ENCODE measurements at places on chromosomes 12 and 14.

GRCh38 chr12:32679091-32679919 is at the start of gene DNM1L:
Gene DNM1L, plus strand, starts transcription at chr12:32679301. Its CDS starts 63 bp downstream, at chr12:32679364.
- peak; percentile 98 for DNase-seq

GRCh38 chr12:60836651-60837050 is 1240.8 kb downstream of the SLC16A7 start:
- DNase-seq = no peak

- DNase-seq = no peak
Observed at GRCh38 chr14:79791055-79791732, 420.1 kb downstream of the DIO2 start.

DNA sequence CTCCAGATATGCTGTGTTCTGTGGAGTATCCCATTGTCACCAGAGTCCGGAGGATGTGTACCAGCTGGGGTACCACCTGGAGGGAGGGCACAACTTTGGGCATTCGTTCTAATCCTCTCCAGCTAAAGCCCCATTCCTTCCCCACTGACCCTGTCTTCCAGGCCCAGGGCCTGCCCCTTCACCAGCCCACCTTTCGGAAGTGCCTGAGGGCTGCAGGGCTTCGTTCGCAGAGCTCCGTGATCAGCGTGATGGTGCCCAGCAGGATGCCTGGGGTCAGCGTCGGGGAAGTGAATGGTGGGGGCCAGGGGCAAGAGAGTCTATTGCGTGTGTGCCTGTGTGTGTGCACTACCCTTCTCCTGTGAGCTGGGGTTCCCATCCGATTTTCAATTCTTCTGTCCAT is 2.0 kb downstream of the AP1G2 start:
- no peak for DNase-seq

DNA sequence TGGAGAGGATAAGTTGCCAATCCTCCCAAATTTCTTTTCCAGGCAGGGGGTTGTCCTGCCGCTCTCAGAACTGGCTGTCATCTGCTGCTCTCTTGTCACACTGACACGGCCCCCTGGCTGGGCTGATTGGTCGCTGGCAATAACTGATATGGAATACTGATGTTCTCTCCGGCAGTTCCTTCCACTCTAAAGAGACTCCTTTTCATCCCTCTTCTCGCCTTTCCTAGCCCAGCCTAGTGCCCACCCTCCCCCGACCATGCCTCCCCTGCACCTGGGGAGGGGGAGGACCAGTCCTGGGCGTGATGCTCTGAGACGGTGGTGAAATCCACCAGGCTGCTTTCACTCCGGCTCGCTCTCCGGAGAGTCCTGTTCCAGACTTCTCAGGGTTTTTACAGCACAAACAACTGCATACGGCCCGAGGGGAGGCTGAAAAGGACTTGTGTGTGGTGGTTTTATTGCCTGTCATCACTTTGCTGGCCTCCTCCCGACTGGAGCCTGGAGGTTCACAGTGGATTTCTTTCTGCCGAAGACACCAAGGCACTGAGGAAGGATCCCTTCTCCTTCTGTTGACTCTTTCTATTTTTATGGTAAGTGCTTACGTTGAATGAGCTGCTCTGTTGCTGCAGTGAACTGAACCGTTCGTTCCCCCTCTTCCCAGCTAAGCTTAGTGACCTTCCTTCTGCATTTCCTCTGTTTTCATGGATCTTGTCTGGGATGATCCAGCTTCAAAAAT is at the start of gene ANO4:
TSS of gene ANO4 (plus strand) at position 336 of the 733 bp plus-strand sequence. CDS start 107,010 bp downstream, outside the sequence.
- peak; percentile 18 for DNase-seq

- DNase-seq = peak; percentile 52
Observed at GRCh38 chr12:100926669-100927248, 132.2 kb downstream of the ANO4 start.

- no peak for DNase-seq
Observed at GRCh38 chr14:106442857-106443256, 916.5 kb downstream of the TMEM121 start.

DNA sequence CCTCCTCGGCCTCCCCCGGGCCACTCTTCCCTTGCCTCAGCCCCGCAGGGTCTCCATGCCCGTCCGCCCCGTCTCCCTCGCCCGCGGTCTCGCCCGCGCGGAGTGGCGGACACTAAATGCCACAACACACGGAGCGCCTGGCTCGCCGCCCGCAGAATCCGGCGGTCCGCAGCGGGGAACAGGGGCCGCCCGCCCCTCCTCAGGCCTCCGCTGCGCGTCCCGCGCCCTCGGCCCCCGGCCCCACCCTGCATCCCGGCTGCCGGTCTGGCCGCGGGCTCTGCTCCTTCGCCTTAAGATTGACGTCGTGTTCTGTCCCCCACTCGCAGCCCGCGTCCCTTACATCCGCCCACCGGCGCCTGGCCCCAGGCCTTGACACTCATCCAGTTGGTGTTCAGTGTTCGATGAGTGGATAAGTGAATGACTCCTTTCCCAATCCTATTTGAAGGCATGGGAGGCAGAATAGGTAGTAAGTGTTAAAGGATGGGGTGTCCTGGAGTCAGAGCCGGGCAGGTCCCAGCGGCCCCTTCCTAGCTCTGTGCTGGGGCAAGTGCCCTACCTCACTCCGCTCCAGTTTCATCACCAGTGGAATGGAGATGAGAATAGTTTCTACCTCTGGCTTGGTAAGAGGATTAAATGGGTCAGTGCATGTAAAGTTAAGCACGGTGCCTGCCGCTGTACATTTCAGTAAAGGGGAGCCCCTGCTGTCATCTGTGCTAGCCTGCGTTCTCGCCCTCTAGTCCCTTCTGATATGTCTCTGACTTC is 622 bp downstream of the TECPR2 start:
- peak; percentile 84 for DNase-seq

GRCh38 chr12:76202621-76203020 is 118.1 kb upstream of the NAP1L1 start:
- no peak for DNase-seq

GRCh38 chr12:47360771-47361388 is 281.1 kb upstream of the AMIGO2 start:
- DNase-seq = no peak

GRCh38 chr14:102028733-102029132 is 58.1 kb downstream of the HSP90AA1 start:
- DNase-seq = no peak

DNA sequence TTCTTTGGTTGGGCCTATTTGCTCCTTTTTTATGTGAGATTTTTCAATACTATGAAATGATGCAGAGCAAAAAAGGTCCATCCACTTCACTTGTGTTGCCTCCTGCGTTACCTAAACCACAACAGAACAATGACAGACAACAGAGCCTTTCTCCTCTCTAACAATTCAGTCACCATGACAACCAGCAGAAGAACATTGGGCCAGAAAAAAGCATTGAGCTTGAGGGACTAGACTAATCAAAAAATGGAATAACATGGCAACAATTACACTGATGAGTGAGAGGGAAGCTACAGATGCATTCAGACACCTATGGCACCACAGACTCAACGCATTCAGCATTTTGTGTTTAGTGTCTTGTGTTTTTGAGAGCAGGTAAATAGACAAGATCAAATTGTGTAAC is 44.6 kb upstream of the PTCSC3 start:
- no peak for DNase-seq

GRCh38 chr12:71216725-71217579 is 59.2 kb upstream of the TSPAN8 start:
- DNase-seq = no peak

DNA sequence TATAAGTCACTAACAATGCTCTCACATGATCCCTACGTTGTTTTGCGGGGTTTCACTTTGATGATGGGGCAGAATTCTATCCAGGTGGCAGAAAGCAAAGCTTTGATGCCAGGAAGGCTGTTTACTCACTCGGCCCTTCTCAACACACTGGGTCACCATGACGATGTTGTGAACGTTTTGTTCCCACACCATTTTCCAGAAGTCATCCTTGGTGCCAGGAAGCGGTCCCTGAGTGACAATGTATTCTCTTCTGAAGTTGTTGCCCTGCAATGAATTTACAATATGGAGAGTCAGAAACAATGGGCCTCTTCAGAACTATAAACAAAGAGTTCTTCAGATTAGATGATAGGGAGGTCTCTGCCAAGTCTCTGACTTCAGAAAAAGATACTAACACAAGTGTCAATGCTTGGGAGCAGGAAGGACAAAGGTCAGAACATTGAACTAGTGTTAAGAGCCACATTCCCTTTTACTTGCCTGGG is 101.3 kb downstream of the PTPRB start:
- no peak for DNase-seq

- no peak for DNase-seq
Observed at GRCh38 chr12:33529810-33530209, 90.2 kb upstream of the SYT10 start.

DNA sequence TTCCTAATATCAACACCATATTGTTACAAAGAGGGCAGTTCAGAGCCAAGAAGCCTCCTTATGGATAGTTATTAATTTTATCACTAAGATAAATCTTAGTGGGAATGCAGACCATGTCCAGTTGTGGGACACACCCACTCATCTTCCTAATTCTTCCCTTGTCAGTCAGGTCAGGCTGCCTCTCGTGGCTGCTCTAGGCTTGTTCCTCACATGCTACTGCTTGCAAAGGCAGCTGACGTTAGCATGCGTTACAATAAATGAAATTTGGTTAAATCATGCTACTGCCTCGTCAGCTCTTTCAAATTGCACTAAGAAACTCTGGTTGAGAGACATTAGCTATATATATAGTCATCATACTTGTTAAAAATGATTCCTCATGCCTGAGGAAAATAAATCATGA is 108.4 kb downstream of the CAND1 start:
- no peak for DNase-seq

- no peak for DNase-seq
Observed at GRCh38 chr14:61284001-61284400, 2.9 kb upstream of the TMEM30B start.

DNA sequence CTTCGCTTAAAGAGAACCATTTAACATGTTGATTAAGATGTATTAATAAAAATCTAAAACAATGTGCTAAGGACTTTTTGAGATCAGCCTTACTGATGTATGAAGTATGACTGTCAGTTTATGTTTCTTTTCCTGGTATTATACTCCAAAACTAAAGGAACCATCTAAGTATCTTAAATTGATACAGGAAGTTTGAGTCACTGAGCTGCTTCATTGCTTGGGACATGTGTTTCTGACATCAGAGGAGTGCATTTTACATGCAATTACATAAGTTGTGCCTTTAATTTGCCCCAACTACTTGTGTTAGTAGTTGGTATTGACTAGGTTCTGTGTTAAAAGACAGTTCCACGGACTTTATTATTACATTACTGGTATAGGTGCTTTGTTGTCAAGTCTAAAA is 50.9 kb downstream of the PROX2 start:
- no peak for DNase-seq

GRCh38 chr12:51009056-51009440 is 17.1 kb downstream of the SLC11A2 start:
- DNase-seq = no peak

DNA sequence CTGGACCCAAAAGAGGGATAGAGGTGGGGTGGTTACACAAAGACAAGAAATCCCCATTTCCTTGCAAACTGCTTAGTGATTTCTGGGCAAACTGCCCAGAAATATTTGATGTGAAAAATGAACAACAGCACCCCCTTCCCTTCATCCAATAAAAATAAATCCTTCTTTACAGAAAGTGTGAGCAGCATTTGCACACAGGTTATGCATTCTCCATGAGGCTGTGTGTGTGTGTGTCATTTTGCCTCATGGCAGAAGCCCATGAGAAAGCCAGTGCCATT is 17.2 kb upstream of the NRXN3 start:
- DNase-seq = no peak

DNA sequence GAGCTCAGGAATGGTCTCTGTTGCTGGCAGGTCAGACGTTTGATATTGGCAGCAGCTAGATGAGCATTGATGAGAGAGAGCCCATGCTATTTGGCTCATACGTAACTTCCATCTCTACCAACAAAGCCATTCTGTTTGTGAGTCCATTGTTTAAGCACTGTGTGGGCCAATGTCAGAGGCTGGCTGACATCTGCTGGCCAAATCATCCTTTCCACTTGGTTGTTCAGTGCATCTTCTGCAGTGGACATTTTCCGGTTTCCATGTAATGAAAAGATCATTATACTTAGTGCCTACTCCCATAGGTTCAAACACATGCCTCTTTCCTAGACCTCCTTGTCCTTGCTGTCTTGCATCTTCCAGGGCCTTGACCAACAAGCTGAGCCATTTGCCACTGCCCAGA is 59.2 kb downstream of the IFT81 start:
- DNase-seq = no peak
